COR-L47 (cell line): ENCODE measurements at places on chromosomes 16 and 17.

GRCh38 chr17:44267165-44267455 lies 825 bp downstream of the SLC4A1 start:
- no peak for DNase-seq

- DNase-seq = no peak
These were observed 2.8 kb upstream of the PPP1R27 start for GRCh38 chr17:81837641-81838040.

GRCh38 chr17:8469964-8470363 lies 34.3 kb downstream of the NDEL1 start:
- DNase-seq = no peak

GRCh38 chr16:6160303-6160702 lies 1062.7 kb upstream of the EEF2KMT start:
- DNase-seq = no peak

DNA sequence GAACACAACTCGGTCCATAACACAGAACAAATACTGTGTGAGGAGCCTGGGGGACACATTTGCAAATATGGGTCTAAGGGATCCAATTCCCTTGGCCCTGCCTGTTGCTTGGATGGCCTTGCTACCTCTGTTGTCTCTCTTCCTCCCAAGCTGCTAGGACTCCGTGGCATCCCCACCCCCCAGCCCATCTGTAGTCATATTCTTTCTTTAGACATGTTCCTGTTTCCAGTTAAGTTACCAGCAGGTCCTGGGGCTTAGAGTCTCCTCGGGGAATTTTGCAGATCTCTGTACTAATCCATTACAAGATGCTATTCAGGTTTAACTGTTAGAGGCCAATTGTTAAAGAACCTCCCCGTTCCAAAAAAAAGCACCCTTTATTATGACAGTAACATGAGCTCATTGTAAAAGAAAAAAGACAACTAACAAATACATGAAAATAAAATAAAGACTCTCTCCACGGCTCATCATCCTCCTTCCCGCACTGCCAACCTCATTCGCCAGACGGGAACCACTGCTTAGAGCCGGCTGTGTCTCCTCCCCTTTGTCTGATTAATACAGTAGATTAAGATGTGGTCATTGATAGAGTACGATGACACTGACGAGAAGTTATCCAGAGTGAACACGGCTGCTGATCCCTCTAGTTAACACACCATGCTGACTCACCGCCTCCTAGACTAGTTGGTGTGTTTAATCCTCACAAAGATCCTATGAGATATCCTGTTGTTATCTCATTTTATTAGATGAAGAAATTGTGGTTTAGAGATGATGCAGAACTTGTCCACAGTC lies 22.2 kb downstream of the HS3ST4 start:
- DNase-seq = no peak

GRCh38 chr16:55568207-55568606 lies 1.7 kb downstream of the CAPNS2 start:
- no peak for DNase-seq

DNA sequence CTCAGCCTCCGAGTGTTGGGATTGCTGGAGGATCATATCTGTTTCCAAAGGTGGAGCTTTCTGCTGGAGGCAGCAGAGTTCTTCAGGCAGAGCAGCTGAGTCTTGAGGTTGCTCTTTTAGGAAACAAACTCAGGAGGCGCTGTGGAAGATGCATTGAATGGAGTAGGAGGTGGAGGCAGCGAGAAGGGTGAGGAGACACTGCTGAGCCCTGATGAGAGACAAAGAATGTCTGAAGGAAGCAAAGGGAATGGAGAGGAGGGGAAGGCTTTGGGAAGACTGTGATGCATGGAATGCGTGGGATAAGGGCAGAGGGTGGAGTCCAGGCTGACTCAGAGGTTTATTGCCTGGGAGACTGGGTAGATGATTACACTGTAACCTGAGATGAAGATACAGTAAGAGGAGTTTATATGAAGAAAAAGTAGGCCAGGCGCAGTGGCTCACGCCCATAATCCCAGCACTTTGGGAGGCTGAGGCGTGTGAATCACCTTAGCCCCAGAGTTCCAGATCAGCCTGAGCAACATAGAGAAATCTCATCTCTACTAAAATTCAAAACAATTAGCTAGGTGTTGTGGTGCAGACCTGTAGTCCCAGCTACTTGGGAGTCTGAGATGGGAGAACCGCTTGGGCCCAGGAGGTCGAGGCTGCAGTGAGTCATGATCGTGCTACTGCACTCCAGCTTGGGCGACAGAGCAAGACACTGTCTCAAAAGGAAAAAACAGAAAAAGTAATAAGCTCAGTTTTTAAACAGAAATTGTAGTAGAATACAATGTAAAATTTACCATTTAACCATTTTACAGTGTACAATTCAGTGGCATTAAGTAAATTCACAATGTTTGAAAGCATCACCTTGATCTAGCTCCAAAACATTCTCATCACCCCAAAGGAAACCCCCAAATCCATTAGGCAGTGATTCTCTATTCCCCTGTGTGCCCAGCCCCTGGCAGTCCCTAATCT lies 17.8 kb upstream of the TMEM219 start:
- no peak for DNase-seq

GRCh38 chr17:13421581-13422130 lies 180.1 kb downstream of the HS3ST3A1 start:
- DNase-seq = no peak

DNA sequence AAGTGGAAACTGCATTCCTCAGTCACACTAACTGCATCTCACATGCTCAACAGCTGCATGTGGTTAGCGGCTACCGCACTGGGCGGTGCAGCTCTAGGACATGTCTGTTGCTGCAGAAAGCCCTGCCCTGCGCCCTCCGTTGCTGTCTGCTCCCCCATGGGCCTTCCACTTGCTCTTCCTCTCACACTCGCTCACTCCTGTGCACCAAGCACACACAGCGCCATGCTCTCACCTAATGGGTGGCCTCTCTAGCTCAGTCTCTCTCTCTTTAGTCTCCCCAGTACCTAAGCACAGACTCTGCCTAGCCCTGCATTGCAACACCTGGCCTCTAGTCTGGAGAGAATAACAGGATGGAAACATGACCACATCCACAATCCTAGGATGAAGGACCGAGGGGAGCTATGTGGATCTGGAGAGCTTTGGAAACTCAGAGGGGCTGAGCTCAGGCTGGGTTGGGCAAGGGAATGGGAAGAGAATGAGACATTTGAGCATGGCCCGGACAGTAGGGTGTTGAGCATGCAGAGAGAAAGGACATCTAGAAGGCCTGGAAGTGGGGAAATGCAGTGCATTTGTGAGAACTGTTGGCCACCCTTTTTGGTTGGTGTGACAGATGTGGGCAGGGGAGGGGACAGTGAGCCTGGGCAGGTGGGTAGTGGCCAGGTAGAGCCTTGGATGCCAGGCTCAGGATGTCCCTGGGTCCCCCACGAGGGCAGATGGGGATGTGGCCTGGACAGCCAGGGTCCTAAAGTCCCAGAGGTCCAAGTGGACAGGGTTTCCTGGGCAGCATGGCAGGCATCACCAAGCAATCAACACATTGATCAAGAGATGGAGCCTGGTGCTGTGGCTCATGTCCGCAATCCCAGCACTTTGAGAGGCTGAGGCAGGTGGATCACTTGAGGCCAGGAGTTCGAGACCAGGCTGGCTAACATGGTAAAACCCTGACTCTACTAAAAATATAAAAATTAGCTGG lies 16.1 kb downstream of the SGCA start:
- no peak for DNase-seq
